ENCODE measurements at places on chromosomes 16 and 17. TPM values are rescaled to one million over a fixed set of nuclear protein-coding genes. Genes with fewer than 3 reads are reported as not detected.

DNA sequence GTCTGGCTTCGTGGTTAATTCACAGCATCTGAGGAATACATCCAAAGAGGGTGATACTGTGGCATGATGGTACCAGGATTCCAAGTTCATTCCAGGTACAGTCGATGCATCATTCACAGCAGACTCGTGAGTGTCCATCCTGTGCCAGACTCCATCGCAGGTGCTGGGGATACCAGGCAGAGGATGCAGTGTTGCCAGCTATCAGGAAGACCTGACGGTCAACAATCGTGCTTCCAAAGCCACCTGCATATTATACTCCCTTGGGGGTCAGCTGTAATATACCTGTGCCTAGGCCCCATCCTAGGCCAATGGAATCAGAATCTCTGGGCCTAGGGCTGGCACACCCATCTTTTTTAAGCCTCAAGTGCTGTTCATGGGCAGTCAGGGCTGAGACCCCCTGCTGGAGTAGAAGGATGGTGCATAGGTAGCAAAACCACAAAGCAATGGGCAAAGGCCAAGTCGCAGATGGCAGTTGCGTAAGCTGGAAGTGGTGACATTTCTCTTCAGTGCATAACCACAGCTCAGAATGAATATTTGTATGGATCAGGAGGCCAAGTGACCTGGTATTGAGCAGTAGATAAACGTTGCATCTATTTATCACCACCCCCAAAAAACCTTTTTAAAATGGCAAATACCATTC, 42.9 kb upstream of the C16orf78 start:
- DNase-seq = no peak

DNA sequence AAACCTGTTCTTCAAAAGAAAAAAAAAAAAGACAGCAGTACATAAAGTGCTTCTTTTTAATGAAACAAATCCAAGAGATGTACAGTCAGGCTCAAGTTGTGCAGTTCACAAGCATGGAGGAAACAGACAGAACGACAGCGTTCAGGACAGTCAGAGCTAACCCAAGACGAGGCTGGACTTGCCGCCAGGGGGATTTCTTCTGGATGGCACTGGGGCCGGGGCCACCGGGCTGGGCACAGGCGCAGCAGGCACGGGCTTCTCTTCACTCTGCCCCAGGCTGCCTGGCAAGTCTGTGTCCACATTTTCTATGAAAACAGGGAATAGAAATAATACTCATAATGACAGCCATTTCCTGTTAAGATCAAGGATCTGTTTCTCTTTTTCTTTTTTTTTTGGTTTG, 4.4 kb upstream of the NT5C start:
- DNase-seq = peak; percentile 59

- DNase-seq = peak; percentile 53
These were observed 232.0 kb downstream of the SNX29 start for GRCh38 chr16:12208341-12209035.

GPR142 gene
- total RNA-seq = not detected

TMEM114 gene
- total RNA-seq = not detected

GRCh38 chr16:50692644-50692998, 785 bp upstream of the NOD2 start:
- DNase-seq = no peak

- DNase-seq = no peak
These were observed 66.9 kb upstream of the MRTFB start for GRCh38 chr16:14004031-14004728.

Measured in bronchial epithelial cell (primary cell).